ENCODE measurements at places on chromosomes 2 and 18. TPM values are rescaled to one million over a fixed set of nuclear protein-coding genes. Genes with fewer than 3 reads are reported as not detected.

Gene WDCP
- polyA plus RNA-seq = 3.4 TPM

DNA sequence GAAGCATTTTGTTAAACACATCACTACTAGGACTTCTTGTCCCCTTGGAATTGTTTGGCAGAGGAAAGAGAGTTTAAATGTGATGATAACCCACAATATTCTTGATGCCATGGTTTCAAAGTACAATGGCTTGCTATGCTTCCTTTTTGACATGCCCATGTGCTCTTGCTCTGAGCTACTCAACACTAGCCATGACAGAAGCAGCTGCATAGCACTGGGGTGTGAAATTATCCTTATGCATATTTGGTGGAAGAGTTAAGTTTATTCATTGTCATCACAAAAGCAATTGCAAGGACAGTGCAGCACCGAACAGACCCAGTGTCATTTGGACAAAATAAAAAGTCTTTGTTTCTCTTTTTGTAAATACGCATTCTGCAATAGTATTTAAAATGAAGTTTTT, 209.9 kb upstream of the CDH20 start:
- no peak for DNase-seq

GRCh38 chr2:133526530-133527300, 41.5 kb downstream of the NCKAP5 start:
- DNase-seq = no peak

DNA sequence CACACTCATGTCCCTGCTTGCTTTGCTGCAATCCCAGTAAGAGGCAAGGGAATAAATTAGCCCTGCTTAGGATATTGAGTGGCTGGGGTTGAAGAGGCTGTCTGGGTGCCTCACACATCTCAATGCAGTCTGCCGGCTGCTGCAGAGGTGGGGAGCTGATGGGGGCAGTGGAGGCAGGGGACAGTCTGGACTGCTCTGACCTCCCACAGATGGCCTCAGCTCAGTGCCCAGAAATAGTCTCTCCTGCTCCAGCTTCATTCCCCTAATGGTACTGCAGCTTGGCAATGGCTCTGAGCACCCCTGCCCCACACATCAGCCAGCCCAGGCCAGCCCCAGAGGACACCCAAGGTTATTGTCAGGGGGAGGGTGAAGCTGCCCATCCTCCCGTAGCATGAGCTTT, 21.5 kb upstream of the TNS1 start:
- DNase-seq = no peak

Measured in CD4-positive, CD25-positive, alpha-beta regulatory T cell (primary cell).